ENCODE measurements at places on chromosomes 13 and 19. TPM values are rescaled to one million over a fixed set of nuclear protein-coding genes. Genes with fewer than 3 reads are reported as not detected.

The CLASRP gene
- total RNA-seq: 98.4 TPM

The ADGRE1 gene
- total RNA-seq: 6.8 TPM

The PABPC3 gene
- 0.81 TPM for total RNA-seq

The KLF12 gene
- total RNA-seq: 25.5 TPM

The KCNRG gene
- not detected for total RNA-seq

The PLPPR3 gene
- not detected for total RNA-seq

The C1QTNF9B gene
- not detected for total RNA-seq

The LPAR6 gene
- total RNA-seq: 8.8 TPM

Data from activated CD4-positive, alpha-beta memory T cell treated with anti-CD3 and anti-CD28 coated beads for 36 hours (primary cell).